ENCODE measurements at places on chromosomes 1 and 21.

DNA sequence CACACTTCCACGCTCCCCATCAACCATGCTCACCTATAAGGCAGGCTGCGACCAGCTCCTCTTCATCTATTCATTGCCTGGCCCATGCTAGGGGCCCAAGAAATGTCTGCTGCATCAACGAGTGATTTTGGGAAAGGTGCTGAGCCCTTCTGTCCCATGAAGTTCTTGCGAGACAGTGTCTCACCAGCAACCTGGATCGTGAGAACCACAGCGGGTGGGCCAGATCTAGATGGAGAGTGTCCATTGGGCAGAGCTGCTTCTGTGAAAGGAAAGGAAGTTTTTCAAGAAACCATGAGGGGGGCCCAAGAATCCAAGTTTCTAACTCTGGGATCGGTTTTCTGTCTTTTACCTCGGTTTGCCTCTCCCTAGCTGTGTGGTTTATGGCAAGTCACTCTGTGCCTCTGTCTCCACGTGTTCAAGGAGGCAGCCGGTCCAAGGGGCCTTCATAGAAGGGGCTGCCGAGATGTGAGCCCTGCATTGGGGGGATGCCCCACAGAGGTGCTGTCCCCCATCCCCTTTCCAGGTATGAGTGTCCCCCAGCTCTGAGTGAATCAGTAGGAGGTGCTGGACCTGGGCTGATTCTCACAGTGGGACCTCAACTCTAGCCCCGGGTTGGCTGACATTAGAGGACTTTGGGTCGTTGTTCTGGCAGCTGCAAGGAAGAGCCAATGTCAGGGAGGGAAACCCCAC is 8.3 kb upstream of the PADI1 start:
- DNase-seq: no peak

GRCh38 chr1:11331945-11332546 is 59.0 kb downstream of the UBIAD1 start:
- no peak for DNase-seq

DNA sequence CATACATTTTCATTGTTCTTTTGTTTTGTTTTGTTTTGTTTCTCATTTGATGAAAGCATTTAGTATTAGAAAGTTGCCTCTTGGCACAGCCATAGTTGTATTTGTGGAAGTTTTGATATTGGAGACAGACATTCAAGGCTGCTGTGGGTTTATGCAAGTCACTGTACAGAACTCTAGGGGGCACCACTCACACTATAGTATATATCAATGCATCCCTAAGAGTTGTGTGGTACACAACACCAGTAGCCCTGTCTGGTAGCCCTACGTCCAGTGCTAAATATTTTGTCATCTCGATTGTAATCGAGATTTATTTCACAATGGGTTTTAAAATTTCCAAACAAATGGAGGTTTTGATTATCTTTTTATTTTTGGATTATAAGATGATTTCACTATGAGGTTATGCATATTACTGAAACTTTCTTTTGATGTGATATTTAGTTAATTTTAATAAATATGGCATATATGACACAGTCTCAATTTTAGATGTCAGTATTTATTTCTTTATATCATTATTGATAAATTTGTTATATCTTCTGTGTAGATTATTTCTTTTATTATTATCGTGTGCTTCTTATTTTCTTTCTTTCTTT is 112.2 kb downstream of the NR5A2 start:
- DNase-seq: no peak

DNA sequence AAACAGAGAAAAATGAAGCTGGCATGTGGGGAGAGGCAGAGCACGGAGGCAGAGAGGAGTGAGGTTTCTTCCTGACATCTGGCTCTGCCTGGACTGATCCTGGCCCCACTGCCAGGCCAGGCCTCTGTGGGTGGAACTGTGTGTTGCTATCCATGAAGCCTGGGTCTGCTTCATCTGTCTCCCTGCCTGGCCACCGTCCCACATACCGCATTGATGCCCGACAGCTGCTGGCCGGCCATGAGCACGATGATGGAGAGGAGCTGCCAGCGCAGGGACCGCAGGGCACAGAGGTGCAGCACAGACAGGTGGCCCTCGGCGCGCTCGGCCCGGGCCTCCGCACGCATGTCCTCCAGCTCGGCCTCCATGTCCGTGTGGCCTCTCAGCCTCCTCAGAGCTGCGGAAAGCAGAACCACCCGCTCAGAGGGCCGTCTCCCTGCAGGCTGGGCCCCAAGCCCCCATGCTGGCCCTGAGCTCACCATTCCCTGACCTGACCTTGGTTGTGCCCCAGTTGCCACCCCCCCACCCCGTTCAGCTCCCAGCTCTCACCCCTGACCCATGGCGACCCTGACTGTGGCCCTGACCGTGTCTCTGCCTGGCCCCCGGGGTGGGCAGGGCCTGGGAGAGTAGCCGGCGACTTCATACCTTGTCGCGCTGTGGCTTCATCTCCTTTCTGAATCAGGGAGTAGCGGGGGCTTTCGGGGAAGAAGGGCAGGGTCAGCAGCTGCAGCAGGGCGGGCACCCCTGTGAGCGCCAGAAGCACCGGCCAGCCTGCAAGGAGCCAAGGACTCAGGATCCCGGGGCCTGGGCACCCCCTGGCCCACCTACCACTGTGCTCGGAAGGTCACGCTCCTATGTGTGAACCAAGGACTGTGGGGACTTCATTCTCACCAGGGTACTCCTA is 11.5 kb downstream of the SLC2A7 start:
- no peak for DNase-seq

GRCh38 chr1:93613898-93614297 is 67.7 kb downstream of the BCAR3 start:
- no peak for DNase-seq
